NCI-H2081 (cell line): ENCODE measurements at places on chromosomes 7 and 10.

DNA sequence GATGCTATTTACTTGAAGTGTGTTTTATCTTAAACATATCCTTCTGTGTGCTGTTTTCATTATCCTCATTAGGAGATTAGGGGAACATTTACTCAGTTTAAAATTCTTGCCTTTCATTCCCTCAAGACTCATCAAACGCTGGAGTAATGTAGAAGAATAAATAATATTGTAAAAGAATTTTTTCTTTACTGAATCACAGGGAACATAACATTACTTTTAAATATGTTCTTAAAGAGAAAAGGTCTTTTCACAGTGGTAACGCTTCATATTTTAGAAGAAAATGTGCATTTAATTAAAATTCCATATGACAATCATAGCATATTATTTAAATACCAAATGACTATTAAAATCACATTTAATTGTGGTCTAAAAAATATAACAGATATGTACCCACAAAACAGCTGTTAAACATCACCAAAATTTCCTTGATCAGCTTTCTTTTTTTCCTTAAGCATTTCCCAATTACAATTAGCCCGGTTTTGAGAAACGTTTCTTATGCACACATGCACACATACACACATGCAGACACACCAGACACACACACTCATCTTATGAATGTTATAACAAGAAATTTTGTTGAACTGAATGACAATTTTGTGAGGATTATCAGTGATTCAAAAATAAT lies 102.0 kb upstream of the GLI3 start:
- DNase-seq = no peak

- DNase-seq = no peak
Observed at GRCh38 chr10:132810141-132810806, 24.3 kb upstream of the NKX6-2 start.

DNA sequence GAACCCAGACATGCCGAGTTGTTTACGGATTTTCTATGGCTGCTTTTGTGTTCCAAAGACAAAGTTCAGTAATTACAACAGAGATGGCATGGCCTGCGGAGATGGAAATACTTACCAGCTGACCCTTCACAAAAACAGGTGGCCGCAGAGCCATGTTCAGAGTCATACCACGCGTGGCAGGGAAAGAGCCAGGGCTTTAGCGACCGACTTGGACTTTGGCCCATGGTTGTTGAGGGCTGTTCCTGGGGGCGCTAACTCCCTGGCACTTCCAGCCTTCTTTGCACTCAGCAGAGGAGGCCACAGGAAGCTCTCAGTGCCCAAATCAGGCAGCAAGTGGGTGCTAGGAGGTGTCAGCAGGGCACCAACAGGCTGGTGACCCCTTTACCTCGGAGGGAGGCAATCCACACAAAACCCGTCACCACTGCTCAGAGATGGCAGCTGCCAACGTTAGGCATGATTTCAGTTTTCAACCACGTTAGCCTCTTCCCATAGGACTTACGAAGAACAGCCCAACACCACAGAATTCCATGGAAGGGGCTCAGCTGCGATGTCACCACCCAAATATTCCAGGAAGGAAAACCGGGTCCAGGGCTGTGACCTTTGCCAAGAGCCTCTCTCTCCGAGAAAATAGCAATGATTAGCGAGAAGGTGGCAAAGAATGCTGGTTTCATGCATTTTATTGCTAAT lies 21.4 kb upstream of the CNPY1 start:
- no peak for DNase-seq

- DNase-seq = no peak
Observed at GRCh38 chr10:71766717-71767419, 6.5 kb downstream of the VSIR start.

- DNase-seq = no peak
Observed at GRCh38 chr10:44937196-44938005, 22.2 kb upstream of the RASSF4 start.
